ENCODE measurements at places on chromosomes 7 and 10.

- DNase-seq: no peak
These were observed 817 bp downstream of the MLLT10 start for GRCh38 chr10:21534604-21535493.

- DNase-seq: no peak
These were observed 86.7 kb downstream of the ARHGAP22 start for GRCh38 chr10:48517911-48518811.

- no peak for DNase-seq
These were observed 973.1 kb downstream of the LRMDA start for GRCh38 chr10:76404531-76404930.

DNA sequence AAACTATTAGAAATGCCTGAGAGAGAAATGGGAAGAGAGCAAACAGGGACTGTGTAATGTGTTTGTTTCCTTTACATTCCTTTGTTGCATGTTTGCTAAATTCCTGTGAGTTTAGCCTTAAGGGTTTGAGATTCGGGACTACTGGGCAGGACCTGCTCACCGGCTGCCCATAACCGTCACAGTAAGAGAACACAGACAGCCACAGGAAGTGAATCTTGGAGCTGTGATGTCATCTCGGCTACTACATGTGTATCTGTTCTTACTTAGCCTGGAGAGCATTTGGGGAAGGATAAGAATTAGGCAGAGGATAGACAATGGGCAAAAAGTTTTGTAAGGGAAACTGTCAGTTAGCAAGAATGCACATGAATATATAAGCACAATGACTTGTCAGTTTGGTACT lies 485.1 kb upstream of the KLF6 start:
- no peak for DNase-seq

GRCh38 chr10:86937502-86938154 lies 19.8 kb downstream of the MMRN2 start:
- DNase-seq: no peak

Data from stimulated activated CD8-positive, alpha-beta memory T cell treated with anti-CD3 and anti-CD28 coated beads, Interleukin-4, amount 100 ng/mL, for 4 hours (primary cell).